ENCODE measurements at places on chromosomes 6 and 20.

- DNase-seq = peak; percentile 9
Observed at GRCh38 chr20:41004531-41005360, 23.9 kb upstream of the TOP1 start.

DNA sequence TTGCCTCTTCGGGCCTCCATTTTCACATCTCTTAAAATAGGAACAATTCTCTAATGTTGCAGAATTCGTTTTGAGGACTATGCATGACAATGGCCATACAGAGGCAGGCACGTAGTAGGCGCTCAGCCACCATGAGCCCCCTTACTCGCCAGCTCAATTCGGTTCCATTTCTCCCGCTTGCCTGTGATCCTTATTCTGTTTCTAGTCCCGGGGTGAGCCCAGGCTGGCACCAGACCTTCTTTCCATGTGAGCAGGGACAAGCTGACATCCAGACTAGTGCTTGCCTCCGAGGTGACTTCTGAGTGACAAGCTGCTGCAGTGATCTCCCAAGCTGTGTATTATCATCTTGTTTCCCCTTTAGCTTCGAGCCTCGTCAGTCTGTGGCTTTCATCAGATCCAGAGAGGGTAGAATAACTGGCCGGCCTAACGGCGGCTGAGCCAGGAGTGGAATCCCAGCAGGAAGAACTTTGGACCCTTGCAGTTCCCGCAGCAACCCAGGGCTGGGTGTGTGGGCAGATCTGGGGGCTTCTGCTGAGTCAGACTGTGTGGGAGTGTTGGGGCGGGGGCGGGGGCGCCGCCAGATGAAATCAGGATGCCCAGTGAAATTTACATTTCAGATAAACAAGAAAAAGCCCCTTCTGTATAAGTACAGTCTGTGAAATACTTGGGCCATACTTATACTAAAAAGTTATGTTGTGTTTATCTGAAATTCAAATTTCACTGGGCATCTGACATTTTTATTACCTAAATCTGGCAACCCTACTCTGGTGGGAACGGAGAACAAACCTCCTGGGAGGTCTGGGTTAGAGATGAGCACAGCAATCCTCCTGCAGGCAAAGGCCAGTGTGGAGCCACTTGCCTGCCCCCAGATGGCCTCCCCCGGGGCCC lies 10.9 kb downstream of the BANF2 start:
- DNase-seq = no peak

- peak; percentile 86 for DNase-seq
Observed at GRCh38 chr20:5749952-5750779, at the start of gene SHLD1. TSS of gene SHLD1 (plus strand) at chr20:5750401. CDS start at chr20:5772866, 22,465 bp downstream.

GRCh38 chr20:7248281-7249201 lies 481.1 kb downstream of the BMP2 start:
- no peak for DNase-seq

DNA sequence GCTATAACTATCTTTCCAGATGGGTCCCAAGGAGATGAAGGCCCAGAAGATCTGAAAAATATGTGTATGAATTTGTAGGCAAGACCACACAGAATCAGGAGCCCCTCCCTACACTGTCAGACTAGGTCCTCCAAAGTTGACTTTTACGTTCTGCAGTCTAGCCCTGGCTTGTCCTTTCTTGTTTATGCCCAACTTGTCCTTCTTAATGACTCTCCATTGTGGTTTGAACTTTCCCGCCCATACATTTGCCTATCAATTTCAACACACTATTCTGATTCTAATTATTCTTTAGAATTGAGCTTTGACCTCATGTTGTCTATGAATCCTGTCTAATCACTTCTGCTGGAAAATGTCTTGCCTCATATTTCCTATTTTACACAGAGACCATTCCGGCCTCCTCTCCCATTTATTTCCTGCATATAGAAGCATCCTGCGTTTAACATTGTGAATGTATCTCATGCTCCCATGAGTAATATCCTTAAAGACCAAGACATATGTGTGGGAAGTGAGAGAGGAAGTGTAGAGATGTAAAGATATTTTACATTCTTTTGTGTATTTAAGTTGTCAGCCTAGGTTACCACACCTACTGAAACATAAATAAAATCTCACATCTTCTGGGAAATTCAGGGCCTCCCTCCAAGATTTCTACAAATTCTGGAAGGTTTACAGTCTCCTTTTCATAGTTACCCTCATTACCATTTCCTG lies 348.3 kb downstream of the BCKDHB start:
- DNase-seq = peak; percentile 35

- DNase-seq = no peak
Observed at GRCh38 chr6:110332281-110332680, 25.9 kb downstream of the METTL24 start.

DNA sequence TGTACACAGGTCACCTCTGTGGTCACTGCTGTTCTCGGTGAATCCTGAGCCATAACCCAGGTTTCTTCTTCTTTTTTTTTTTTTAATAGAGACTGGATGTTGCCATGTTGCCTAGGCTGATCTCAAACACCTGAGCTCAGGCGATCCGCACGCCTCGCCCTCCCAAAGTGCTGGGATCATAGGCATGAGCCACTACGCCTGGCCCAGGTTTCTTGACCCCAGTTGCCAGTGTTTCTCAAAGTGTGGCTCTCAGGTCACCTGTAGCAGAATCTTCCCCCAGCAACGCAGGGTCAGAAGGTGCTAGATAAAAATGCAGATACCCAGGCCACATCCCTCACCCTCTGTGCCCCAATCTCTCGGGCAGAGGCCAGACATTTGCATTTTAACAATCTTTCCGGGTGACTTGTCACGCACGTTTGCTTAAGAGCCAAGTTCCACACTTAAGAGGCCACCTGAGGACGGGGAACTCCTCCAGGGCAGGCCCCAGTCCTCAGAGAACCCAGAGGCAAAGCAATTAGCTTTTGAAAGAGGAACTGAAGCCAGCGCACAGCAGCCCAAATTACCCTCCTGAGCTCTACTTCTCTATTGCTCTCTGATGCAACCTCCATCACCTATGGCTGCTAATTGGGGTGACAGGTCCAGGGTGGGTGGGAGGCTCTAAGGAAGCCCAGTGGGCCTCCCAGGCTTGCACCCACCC lies 81.8 kb downstream of the NFATC2 start:
- no peak for DNase-seq

DNA sequence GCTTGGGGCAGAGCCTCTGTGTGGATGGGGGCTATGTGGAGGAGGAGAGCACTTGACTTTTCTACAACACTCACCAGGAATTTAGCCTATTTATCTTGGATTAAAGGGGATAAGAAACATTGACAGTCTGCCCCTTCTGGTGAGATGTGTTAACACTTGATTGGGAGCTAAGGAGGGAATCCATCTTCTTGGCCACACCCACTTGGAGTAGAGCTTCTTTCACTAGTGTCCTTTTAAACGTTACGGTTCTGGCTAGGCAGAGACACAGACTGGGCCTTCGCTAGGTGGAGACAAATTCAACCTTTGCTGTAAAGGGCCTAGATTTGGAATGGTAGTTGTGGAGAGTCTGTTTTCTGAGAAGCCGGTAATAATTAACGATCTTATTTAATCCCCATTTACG lies 15.5 kb upstream of the TPBG start:
- no peak for DNase-seq

GRCh38 chr6:20870021-20870420 lies 335.8 kb downstream of the CDKAL1 start:
- DNase-seq = no peak

GRCh38 chr6:137906020-137906472 lies 39.0 kb downstream of the TNFAIP3 start:
- DNase-seq = no peak

DNA sequence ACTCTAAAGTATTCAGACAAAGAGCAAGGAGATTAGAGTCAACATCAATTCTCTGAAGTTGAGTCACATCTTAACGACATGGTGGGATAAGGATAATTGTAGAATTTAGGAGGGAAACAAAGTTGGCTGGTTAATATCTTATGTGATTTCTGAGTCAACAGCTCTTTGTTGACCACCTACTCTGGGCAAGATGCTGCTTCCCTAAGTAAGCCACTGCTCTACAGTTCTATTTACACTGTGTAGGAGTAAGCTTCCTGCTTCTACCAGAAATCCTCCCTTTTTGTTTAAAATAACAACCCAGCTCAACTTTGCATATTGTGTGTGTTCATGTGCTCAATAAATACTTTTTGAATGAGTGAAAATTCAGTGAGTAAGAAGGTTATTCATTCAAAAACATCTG lies 3.1 kb downstream of the HS3ST5 start:
- no peak for DNase-seq

- no peak for DNase-seq
Observed at GRCh38 chr6:137927777-137928218, 60.7 kb downstream of the TNFAIP3 start.

DNA sequence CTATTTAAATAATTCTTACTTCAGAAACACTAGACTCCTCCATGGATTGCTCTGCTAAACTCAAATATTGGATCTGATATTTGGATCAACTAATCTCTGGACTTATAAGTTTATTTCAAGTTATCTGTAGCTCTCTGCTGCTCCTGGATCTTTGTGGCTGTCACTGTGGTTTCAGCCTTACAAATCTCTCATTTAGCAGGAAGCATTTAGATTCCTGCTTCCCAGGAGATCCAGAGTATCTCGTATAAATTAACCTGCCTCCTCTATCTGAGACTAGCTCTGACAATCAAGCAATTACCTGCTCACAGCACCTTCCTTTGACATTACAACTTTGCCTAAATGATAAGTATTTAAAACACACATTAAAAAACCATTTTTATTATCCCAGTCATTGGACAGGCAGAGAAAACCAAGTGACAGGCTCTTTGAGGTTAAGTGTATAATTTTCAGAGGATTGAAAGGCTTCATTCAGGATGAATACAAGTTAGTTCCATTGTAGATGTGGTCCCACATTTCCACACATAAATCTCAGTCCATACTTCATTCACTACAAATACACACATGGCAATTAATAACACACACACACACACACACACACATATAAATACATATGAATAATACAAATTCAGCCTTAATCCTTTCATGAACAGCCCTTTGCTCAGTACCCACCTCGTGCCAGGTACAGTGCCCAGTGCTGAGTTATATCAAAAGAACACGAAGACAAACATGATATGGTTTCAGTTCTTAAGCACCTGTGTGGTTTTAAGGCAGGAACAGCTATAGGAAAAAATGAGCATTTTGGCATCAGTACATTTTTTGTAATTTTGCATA lies 55.5 kb upstream of the PLCB1 start:
- DNase-seq = no peak

DNA sequence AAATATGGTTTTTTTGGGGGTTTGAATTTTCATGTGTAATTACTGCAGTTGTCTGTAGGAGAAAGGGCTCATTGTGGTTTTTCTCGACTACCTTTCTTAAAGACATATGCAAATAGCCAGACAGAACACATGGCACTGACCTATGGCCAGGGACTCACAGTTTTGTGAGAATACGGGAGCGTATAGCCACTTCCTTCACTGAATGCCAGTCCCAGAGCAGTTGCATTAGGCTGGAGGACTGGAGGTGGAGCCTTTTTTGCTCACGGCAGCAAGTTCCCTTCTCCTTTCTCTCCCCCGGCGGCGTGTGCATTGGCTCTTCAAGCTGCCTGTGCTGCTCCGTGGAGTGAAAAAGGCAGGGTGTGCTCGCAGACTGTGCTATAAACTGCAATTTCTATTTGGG lies 114.9 kb downstream of the AKAP7 start:
- peak; percentile 45 for DNase-seq

- DNase-seq = no peak
Observed at GRCh38 chr6:25219917-25220278, 59.3 kb upstream of the CARMIL1 start.

- DNase-seq = peak; percentile 58
Observed at GRCh38 chr6:34146801-34147592, 1.1 kb upstream of the GRM4 start.

DNA sequence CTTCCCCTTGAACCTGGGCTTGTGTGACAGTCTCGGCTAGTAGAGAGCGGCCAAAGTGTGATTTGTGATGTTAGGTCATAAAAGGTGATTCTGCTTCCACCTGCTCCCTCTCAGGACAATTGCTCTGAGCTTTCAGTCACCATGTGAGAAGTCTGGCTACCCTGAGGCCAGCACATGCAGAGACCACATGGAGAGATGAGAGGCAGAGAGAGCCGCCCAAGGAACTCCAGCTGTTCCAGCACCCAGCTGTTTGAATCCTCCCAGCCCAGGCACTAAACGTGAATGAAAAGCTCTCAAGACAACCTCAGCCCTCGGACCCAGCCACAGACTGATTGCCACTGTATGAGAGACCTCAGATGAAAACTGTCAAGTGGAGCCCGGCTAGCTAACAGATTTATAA lies 143.4 kb upstream of the EEF1E1 start:
- DNase-seq = no peak

DNA sequence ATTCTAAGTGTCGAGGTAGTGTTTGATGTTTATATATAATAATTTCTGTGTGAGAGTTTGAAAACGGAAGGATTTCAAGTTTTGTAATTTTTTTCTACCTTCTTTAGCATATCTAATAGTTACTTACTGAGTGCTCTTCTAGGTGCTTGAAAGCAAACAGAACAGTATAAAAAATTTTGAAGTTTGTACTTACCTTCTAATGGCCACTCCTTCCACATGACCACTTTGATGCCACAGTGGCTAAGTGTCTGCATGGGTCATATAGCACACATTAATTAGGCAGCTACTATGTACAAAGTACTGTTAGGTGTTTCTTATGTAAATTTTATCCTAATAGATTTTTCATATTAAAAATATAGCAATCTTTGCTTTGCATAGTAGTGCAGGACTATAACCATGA lies 21.1 kb downstream of the RPRD1B start:
- DNase-seq = no peak

DNA sequence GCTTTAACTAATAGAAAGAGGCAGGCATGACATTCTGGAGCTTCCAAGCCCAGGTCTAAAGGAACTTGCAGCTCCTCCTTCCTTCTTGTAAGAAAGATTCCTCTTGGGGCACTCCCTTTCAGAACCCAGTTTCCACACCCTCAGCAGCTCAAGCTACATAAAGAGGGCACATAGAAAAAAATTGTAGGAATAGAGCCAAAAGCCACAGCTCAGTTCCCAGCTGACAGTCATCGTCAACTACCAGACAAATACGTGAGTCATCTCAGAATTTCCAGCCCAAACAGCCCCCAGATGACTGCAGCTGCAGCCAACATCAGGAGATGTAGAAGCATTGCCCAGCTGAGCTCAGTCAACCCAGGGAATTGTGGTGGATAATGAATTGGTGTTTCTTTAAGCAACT lies 349.8 kb upstream of the ARID1B start:
- peak; percentile 90 for DNase-seq

DNA sequence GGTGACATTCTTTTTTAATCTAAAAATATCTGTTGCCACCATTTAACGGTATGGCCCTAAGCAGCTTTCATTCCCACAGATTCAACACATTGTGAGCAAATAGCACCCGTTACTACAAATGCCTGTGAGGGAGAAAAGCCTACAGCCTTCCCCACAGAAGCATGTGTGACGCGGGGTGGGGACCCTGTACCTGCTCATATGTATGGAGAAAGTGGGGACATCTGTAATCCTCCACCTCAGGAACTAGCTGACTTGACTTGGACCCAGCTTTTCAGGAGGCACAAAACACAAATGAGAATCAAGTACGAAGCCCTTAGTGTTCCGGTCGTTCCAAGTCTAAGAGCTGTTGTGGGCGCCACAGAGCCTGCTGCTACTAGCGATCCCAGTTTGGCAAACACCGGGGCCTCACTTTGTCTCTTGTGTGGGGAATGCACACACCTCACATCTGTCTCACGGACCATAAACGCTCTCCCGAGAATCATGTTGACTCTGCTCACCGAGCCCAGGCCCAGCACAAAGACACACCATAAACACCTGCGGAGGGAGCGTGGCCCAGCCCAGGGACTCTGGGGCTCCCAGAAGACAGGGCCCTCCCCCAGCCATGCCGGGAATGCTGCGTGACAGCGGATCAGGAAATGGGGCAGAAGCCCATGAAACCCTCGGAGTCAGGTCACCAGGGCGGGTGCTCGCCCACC lies 21.6 kb downstream of the DLL1 start:
- no peak for DNase-seq

Data from AG10803 (cell line).